Stimulated activated CD8-positive, alpha-beta memory T cell treated with anti-CD3 and anti-CD28 coated beads, Interleukin-4, amount 100 ng/mL, for 4 hours (primary cell): ENCODE measurements at places on chromosomes 1 and 21.

DNA sequence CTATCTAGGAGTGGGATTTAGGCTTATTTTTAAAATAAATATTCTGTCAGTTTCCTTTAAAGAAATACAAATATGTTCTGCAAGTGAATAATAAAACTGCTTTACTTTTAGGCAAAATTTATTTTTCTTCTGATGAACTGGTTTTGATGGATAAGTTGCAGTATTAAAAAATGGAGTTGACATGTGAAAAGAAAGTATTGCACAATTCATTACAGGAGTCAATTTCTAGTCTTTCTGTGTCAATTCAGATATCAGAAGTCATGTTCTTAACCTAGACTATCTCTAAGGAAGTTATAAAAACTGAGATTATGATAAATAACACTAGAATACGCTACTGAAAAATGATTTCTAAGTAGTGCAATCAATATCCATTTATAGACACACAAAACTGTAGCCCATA, 270.2 kb upstream of the TMPRSS15 start:
- no peak for DNase-seq

DNA sequence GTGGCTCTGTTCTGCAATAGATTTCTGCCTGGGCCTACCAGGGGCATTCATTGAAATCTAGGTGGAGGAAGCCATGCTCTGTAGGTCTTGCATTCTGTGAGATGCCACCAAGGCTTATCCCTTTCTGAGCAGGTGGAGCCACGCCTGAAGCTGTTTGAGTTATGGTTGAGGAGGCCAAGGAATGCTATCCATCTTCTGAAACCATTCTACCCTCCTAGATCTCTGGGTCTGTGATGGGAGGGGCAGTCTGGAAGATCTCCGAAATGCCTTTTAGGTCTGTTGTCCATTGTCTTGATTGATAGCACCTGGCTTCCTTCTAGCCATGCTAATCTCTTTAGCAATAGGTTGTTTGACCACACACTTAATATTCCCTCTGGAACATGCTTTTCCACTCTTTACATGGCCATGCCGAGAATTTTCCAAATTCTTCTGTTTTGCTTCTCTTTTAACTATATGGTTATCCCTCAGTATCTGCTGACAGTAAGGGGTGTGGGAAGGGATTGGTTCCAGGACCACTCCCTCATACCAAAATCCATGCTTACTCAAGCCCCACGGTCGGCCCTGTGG, 45.2 kb downstream of the AK4 start:
- DNase-seq = no peak

- no peak for DNase-seq
Observed at GRCh38 chr21:46483300-46484295, 24.9 kb downstream of the DIP2A start.

DNA sequence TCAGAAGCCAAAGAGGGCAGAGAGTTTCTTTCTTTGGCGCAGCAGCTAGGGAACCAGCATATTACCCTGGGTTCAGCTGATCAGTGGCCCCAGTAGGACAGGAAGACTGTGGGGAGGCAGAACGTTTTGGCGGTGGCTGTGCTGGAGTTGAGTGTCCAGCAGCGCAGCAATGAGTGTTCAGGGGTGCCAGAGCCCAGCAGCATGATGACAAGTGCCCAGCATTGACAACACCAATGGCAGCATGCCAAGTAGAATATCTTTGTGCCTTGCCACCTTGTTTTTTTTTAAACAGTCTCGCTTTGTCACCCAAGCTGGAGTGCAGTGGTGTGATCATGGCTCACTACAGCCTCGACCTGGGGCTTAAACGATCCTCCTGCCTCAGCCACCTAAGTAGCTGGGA, 106.7 kb upstream of the CDC42BPA start:
- DNase-seq = no peak

DNA sequence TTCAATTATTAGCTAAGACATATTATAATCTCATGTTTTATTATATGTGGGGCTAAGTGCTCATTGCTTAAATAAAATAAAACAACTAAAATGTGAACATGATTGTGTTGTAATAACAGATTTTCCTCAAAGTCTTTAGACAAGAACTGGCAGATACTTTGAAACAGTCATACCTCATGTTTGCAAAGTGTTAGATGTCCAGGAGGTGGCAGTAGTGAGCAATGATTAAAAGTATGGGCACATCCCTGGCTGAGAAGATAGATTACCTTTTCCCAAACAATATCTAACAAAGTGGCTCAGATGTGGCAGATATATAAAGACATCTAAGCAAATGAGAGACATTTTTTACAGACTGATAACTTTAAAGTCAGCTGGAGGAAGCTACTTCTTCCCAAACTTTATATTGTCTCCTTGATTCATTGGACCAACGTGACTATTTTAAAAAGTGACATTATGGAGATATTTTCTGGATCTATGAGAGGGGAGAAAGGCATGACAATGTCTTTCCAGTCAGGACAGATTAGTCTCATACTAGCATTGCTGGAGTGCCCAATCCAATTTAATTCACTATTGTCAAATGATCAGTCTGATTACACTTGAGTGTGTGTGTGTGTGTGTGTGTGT, 269.8 kb downstream of the S1PR1 start:
- no peak for DNase-seq
